ENCODE measurements at places on chromosomes 3 and 15.

DNA sequence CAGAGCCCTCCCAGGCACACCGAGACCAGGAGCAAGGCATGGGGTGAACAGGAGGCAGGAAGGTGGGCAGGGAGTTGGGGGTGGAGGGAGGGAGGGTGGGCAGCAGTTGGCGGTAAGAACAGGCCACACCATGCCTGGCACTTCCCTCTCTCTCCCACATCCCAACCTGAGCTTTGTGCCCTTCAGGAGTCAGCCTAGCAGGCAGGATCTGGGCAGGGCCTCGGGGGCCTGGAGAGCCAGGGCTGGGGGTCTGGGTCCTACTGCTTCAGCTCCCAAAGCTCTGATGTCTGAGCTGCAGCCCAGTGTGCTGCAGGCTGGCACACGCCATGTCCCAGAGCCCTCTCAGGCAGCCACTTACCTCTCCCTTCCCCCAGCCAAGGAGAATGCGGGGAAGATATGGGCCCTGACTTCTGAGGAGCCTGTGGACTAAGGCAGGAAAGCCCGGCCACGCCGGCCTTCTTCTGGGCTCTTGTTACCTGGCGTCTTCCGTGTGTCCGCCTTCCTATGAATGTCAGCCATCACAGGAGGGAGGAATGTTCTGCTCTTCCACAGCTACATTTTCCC lies 2.9 kb upstream of the MYL3 start:
- DNase-seq = no peak

GRCh38 chr3:25910997-25911396 lies 121.1 kb downstream of the OXSM start:
- DNase-seq = no peak

- DNase-seq = no peak
Measured at GRCh38 chr15:90742087-90742486, 24.9 kb downstream of the BLM start.

DNA sequence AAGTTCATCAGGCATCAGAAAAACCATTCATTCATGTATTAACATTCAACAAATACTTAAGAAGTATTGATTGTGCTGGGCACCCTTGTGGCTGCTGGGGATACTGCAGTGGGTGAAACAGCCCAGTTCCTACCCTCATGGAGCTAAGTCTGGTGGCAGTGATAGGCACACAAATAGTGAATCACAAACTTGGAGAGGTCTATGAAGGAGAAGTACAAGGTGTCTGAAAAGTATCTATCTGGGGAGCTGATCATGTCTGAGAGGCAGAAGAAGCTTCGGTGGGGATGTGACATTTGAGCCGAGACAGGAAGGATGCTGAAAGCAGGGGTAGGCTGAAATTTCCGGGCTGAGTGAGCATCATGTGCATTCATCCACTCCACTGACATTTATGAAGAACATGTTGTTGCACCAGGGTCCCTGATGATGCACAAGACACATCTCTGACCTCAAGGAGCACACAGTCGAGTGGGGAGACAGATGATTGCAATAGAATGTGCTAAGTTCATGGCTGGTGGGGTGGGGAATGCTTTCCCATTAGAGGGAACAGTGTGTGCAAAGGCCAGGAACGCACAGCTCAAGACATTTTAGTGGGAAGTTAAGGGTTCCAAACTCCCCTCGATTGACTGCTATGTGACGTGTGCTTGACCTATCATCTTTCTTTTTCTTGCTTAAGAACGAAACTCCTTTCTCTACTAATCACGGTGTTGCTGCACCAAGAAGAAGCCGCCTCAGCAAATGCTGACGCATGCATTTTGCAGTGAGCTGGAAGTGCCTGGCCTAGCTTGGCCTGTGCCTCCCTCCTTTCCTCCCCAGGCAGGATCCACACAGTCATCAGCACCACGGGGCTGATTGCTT lies 309.1 kb upstream of the ICE2 start:
- DNase-seq = no peak

DNA sequence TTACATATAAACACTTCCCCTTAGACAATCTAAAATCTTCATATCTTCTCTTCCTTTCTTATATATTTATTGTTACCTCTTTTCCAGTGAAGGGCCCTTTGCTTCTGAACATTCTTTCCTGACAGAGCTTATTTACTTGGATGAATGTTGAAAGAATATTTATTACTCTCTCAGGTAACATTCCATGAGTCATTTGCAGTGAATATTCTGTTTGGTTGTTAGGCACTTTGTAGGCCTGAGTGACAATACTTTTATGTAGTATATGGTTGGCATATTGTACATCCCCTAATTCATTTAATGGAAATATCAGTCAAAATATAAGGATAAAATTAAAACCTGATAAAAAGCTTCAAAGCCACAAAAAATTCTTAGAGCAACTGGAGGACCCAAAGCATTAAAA lies 260.9 kb upstream of the KCNMB2 start:
- no peak for DNase-seq

GRCh38 chr3:176590722-176591121 lies 606.6 kb downstream of the TBL1XR1 start:
- no peak for DNase-seq

DNA sequence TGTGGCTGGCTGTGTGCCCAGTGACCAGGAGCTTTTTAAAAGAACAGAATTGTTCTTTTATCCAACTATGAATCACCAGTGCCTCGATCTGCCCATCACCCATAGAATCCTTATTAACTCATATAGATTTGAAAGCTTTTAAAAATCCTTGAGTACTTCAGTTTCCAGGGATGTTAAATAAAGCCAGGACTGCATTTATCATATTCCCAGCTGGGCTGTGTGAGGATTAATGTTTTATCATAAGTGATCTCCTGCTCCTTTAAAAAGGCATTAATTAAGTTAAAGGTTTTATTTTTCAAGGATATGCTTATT lies 234.0 kb downstream of the MYRIP start:
- DNase-seq = no peak

GRCh38 chr3:185746470-185746869 lies 78.4 kb downstream of the IGF2BP2 start:
- DNase-seq = no peak

DNA sequence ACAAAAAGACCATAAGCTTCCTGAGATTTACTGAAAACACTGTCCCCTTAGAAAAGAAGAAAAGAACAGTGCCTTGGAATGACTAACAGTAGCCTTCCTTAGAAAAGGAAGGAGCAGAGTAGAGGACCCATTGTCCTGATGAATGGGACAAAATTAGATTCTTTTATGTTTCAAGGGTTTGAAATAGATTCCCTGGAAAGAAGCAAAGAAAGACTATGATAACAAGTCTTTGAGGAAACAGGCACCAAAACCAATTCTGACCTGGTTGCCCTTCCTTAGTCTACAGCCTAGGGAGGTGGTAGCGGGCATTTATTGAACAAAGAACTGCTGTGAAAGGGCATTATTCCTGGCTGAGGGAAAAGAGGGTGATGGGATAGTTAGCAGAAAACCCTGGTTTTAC lies 1024.8 kb downstream of the TBL1XR1 start:
- no peak for DNase-seq

DNA sequence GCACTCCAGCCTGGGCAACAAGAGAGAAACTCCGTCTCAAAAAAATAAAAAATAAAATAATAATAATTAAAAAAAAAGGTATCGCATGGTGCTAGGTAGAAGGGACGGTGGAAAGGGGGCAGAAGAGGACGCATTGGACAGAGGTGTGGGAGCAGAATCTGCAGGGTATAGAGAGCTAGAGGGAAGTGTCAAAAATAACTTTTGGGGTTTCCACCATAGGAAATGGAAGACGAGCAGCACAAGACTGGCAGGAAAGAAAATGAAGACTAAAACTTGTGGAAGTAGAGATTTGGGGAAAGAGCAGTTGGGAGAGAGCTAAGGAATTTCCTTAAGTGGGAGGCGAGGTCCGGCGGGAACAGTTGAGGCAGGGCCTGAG lies 585 bp upstream of the MKRN2 start:
- DNase-seq = no peak

- DNase-seq = no peak
Measured at GRCh38 chr15:48721061-48721810, 75.7 kb upstream of the FBN1 start.

DNA sequence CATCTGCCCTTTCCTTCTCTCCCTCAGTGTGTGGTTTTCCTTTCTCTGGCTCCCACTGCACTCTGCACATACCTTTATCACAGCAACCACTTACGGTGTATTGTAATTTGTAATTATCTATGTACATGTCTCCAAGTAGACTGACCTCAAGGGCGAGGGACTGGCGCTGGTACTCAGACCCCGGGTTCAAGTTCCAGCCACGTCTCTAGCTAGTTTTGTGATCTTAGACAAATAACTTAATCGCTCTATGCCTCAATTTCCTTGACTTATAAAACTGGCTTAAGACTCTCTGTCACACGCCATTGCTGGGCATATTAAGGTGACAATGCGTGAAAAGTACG lies 607 bp upstream of the SENP2 start:
- DNase-seq = no peak

- peak; percentile 60 for DNase-seq
Measured at GRCh38 chr3:126782536-126782935, 78.5 kb downstream of the CHCHD6 start.

- no peak for DNase-seq
Measured at GRCh38 chr15:73569361-73569760, 63.8 kb downstream of the NPTN start.

- DNase-seq = peak; percentile 75
Measured at GRCh38 chr15:63610209-63610841, 13.1 kb downstream of the FBXL22 start.

DNA sequence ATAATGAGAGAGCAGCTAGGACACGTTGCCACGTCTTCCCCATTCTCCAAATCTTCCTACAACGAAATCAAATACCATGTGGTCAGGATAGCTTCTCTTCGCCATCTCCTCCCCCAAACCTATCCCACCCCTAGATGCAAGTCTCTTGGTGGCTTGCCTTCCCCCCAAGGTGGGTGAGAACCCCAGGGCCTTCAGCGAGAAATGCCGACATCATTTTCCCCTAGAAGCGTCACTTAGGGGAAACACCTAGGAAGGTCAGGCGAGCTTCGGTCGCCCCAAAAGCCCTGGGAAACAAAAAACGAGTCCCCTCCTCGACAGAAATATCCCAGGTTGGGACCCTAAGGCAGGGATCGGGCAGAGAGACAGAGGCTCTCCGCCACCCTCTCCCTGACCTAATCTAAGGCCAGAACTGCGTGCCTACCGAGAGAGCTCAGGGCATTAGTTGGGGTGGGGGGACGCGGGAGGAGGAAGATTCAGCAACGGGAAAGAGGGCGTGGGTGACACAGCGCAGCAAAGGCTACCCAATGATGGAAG lies 502 bp downstream of the DPH3 start:
- DNase-seq = no peak

- DNase-seq = no peak
Measured at GRCh38 chr3:159672728-159673688, 315.6 kb upstream of the IL12A start.

DNA sequence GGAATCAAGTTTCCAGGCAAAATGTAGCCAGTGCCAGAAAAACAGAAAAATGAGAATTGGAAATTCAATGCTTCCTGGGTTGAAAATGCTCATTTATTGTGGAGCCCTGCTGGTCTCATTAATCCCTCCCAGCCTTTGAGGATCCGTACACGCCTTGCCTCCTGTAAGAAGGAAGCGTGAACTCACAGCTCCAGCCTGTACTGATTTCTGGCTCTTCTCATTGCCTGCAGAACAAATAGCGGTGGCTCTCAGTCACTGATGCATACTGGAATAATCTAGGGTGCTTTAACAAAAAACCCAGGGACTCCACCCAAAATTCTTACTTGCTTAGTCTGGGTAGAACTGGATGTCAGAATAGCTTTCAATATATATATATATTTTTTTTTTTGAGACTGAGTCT lies 29.3 kb upstream of the SLC24A5 start:
- no peak for DNase-seq

GRCh38 chr3:20589275-20589674 lies 403.3 kb upstream of the SGO1 start:
- DNase-seq = no peak

- DNase-seq = no peak
Measured at GRCh38 chr15:42605796-42606195, 30.4 kb downstream of the STARD9 start.
